ENCODE measurements at places on chromosomes 3 and 15.

- no peak overlapping the region for H3K4me3 ChIP-seq
- H3K4me1 ChIP-seq: no peaks in the 10 kb centered on the region
- H3K27me3 ChIP-seq: no peaks in the 10 kb centered on the region
- no peak overlapping the region for H3K27ac ChIP-seq
Observed at GRCh38 chr3:129585949-129586657, 20.4 kb downstream of the PLXND1 start.

- no peaks in the 10 kb centered on the region for H3K36me3 ChIP-seq
- no peak for DNase-seq
- H3K27ac ChIP-seq: no peak overlapping the region
- no peak overlapping the region for H3K4me3 ChIP-seq
- no peaks in the 10 kb centered on the region for H3K4me1 ChIP-seq
- peaks cover under 1% of the 10 kb centered on the region for H3K27me3 ChIP-seq
Observed at GRCh38 chr3:142237891-142238290, 12.5 kb upstream of the GK5 start.

- DNase-seq: no peak
- no peak overlapping the region for H3K27ac ChIP-seq
- H3K4me3 ChIP-seq: no peak overlapping the region
- peaks cover 22% of the 10 kb centered on the region for H3K36me3 ChIP-seq
Observed at GRCh38 chr3:196886144-196886543, 18.4 kb downstream of the SENP5 start.

DNA sequence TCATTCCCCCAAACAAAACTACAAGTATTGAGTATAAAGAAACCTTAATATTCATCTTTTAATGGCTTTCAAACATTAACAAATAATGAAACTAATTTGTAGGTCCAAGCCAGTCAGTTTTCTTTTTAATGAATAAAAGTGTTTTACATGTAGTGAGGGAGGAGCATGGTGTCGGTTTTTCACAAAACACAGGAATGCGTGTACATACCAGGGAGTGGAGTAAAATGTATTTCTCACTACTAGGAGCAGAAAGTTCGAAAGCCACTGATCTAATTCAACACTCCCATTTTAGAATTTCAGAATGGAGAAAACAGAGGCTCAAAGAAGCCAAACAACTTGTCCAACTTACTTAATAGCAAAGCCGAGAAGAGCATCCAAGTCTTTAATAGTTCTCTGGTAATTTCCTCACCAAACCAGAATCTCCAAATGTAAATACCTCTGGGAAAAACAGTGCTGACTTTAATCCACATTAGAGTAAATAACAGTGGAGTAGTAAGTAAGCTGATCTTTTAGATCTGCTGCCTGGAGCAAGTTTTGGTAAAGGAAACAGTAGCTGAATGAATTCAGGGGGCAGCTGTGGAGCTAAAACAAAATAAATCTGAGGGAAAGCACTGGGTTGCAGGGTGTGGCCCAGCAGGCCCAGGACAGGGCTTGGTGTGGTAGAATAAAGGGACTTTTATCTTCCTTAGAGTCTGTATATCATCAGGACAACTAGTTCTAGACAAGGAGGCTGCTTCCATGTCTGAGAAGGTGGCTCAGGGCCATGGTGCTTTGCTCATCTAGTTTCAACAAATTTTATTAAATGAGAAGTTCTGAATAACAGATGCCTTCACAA lies 7.9 kb downstream of the ANP32A start:
- H3K4me1 ChIP-seq: peaks cover 18% of the 10 kb centered on the region
- H3K36me3 ChIP-seq: no peaks in the 10 kb centered on the region
- no peak overlapping the region for H3K4me3 ChIP-seq
- no peaks in the 10 kb centered on the region for H3K27me3 ChIP-seq
- no peak overlapping the region for H3K27ac ChIP-seq

- no peak overlapping the region for H3K27ac ChIP-seq
- no peaks in the 10 kb centered on the region for H3K27me3 ChIP-seq
- no peak for DNase-seq
- H3K4me1 ChIP-seq: no peaks in the 10 kb centered on the region
Observed at GRCh38 chr3:62614527-62614926, 241.2 kb upstream of the FEZF2 start.
